ENCODE measurements at places on chromosomes 4 and X.

DNA sequence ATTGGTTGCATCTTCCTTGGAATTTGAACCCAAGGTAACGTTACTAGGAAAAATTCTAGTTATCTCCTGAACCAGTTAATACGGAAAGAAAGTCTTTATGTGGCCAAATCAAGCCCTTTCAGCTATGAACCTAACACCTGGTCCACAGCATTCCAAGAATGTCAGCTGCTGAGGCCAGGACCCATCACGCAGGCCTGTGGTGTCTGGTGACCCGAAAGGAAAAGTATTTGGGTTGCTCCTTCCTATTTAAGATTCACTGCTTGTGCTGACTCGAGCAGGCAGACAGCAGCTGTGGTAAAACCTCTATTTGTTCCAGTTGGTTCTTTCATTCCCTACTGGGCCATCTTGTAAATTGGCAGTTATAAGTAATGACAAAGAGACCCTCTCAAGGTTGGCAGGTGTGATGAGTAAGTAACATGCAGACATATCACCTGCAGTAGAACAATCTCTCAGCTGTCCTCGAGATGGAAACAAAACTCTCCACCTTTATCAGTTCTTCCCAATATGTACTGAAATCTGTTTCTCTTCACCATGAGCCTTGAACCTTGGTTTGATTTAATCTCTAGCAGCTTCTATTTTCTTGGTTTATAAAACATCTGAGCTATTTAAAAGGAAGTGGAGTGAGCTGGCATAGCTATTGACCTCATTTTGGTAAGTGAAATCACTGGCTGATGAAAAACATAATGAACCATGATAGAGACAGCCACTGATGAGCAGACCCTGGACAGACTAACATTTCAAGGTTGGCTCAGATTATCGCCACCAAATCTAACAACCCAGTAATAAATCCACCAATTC lies 182.1 kb upstream of the SMIM31 start:
- DNase-seq: no peak

GRCh38 chr4:76210452-76210851 lies 3.2 kb downstream of the SCARB2 start:
- DNase-seq: no peak

- no peak for DNase-seq
Measured at GRCh38 chr4:56055027-56055977, 106.6 kb downstream of the CEP135 start.

DNA sequence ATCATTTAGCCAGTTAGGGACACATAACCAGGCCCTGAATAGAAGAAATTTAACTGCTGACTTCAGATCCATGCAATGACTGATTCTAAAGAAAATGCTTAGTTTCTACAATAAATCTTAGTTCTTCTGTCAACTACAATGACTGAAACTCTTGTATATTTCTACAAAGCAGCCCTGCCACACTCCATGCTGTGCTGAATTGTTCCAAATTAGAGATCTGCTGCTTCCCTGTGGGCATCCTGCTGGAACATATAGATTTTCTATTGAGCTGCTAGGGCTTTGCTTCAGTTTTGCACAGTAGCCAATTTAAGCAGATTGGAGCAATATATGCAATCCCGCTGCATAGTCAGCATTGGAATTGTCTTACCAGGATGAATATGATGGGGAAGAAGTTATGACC lies 312.8 kb upstream of the SMIM31 start:
- DNase-seq: no peak

DNA sequence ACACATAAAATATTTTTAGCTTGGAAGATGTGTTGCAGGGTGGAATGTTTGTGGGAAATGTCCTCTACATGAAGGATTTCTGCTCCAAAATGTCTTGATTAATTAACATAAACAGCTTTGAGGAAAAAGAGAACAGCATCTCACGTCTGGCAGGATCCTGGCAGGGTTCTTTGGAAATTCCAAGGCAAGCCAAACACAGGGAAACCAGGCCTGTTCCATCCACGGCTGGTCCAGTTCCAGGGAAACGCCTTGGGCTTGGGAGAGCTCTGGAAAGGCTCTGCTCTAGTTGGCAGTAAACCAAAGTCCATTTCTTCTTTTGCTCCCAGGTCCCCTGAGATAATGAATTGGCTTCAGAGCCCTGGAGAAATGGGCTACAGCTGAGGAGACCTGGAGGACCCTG lies 42.4 kb upstream of the GAB1 start:
- no peak for DNase-seq

GRCh38 chr4:121668368-121669162 lies 28.2 kb downstream of the ANXA5 start:
- no peak for DNase-seq

DNA sequence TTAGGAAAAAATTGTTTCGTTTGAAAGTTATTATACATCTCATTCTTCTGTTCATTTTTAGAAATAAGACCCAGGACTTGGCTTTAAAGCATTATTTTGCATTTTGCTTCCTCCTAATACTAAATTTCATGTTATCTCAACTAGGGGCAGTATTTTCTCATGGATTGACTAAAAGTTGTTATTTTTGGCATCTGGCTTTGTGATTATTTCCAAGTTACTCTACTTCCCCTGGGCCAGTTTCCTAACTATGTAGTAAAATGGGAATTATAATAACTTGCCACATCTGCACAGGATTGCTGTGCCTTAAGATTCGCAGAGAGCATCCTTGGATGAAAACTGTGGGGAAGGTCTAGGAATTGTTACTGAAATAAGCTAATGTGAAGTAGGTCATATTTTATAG lies 3.0 kb downstream of the RBPJ start:
- no peak for DNase-seq

DNA sequence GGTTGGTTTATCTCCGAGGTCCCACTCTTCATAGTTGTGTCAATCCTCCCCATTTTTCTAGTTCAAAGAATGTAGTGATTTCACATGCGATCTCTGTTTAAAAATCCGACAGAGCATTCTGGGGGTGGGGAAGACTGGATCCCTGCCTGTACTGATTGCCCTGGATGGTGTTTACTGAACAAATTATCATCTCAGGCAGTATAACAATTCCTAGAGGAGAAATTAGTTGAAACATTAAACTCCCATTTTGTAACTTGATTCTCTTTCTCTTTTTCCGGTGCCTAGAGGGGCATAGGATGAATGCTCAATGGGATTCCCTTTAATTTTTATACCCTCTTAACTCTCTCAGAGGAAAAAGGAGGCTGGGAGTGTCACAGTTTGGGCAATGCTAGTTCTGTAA lies 10.0 kb upstream of the CWH43 start:
- no peak for DNase-seq

DNA sequence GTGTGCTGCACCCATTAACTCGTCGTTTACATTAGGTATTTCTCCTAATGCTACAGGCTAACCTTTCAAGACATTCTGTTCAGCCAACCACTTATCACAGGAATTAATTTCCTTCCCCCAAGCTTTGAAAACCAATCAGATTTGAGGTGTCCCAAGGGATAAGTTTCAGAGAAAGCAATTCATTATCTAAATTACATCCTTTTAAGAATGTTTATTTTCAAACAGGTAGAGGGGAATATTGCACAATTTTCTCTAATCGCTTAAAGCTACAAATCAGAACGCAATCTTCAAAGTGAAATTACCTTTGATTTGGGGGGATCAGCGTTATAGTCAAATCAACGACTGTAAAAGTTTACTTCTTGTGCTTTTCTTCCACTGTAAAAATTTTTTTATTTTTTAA lies 1.6 kb downstream of the CLOCK start:
- no peak for DNase-seq

- DNase-seq: no peak
Measured at GRCh38 chrX:19776753-19777152, 110.6 kb downstream of the SH3KBP1 start.

GRCh38 chrX:103613362-103613890 lies 5.7 kb downstream of the TCEAL3 start:
- DNase-seq: no peak
